ENCODE measurements at places on chromosomes 12 and 14. TPM values are rescaled to one million over a fixed set of nuclear protein-coding genes. Genes with fewer than 3 reads are reported as not detected.
A peak's percentile ranks its signal among the peaks of the same experiment; 100 is the strongest.

DNA sequence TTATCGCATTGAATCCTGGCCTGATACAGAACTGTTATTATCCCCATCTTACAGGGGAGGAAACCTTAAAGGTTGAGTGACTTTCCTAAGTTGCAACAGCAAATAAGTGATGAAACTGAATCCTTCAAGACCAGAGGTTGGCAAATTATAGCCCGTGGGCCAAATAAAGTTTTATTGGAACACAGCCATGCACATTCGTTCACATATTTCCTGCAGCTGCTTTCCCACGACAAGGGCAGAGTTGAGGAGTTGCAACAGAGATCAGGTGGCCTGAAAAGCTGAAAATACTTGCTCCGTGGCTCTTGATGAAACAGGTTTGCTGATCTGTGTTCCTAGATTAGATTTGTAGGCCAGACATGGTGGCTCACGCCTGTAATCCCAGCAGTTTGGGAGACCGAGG, 126.7 kb downstream of the PHETA1 start:
- no peak overlapping the region for H3K27ac ChIP-seq
- DNase-seq, result no peak
- H3K4me1 ChIP-seq, result no peaks in the 10 kb centered on the region
- H3K4me3 ChIP-seq, result no peak overlapping the region
- H3K27me3 ChIP-seq, result peaks cover 3% of the 10 kb centered on the region
- no peaks in the 10 kb centered on the region for H3K36me3 ChIP-seq

GRCh38 chr12:42216737-42217136, 21.3 kb downstream of the YAF2 start:
- no peaks in the 10 kb centered on the region for H3K27me3 ChIP-seq
- peaks cover 7% of the 10 kb centered on the region for H3K36me3 ChIP-seq
- H3K4me1 ChIP-seq, result peaks cover 3% of the 10 kb centered on the region
- no peak overlapping the region for H3K4me3 ChIP-seq
- DNase-seq, result no peak
- H3K27ac ChIP-seq, result no peak overlapping the region

DNA sequence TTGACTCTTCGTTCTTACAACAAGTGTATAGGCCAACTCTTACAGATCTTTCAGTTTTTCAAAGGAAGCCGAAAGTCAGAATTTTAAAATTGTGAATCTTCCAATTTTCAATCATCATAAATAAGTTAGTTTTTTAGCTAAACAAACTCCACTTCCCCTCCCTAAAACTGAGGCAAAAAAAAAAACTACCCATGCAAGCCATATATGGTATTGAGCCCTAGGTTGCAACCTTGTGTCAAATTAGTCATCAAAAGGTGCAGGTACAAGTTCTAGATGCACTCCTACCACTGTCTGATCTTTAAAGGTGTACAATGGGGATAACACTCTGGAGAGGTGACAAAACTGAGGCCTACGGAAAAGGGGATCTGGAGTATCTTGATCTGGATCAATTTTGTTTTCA, 97.9 kb downstream of the PAWR start:
- no peak overlapping the region for H3K27ac ChIP-seq
- no peaks in the 10 kb centered on the region for H3K4me1 ChIP-seq
- no peak overlapping the region for H3K4me3 ChIP-seq
- no peaks in the 10 kb centered on the region for H3K27me3 ChIP-seq
- DNase-seq, result no peak

GRCh38 chr12:75759842-75760572, 248.6 kb upstream of the KRR1 start:
- no peak overlapping the region for H3K4me3 ChIP-seq
- H3K36me3 ChIP-seq, result no peaks in the 10 kb centered on the region
- H3K27me3 ChIP-seq, result peaks cover 1% of the 10 kb centered on the region
- peaks cover 5% of the 10 kb centered on the region for H3K4me1 ChIP-seq
- DNase-seq, result no peak

GRCh38 chr14:105311838-105312237, 2.7 kb upstream of the PACS2 start:
- peaks cover 23% of the 10 kb centered on the region for H3K4me1 ChIP-seq
- H3K27me3 ChIP-seq, result no peaks in the 10 kb centered on the region
- H3K36me3 ChIP-seq, result no peaks in the 10 kb centered on the region
- no peak for DNase-seq
- H3K27ac ChIP-seq, result no peak overlapping the region

DNA sequence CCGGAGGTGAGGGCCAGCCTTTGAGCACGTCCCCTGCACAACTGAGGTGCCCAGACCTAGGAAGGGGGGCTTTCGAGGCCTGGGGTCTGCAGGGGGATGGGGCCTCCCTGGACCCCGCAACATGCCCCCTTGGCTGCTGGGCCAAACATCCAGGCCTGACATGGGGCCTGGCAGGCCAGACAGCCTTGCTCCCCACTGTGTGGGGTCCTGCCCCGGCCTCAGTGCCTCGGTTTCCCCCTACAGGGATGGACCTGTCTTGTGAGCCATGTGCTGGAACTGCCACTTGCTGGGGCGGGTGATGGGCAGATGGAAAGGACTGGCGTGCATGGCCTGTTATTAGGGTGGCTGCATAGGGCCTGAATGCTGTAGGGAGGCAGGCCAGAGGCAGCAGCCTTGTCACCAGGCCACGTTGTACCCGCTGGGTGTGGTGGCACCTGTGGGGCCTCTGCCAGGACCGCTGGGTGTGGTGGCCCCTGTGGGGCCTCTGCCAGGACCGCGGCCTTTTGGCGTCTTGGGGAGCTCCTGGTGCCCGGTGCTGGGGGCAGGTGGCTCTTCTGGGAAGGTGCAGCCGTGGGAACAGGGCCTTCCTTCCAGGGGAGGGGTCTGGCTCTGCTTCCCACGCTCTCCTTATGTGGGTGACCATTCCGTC, 20.4 kb downstream of the ASPG start:
- no peaks in the 10 kb centered on the region for H3K36me3 ChIP-seq
- H3K4me1 ChIP-seq, result no peaks in the 10 kb centered on the region
- H3K4me3 ChIP-seq, result no peak overlapping the region
- no peak for DNase-seq

TSFM gene
- 31.5 TPM for total RNA-seq

DNA sequence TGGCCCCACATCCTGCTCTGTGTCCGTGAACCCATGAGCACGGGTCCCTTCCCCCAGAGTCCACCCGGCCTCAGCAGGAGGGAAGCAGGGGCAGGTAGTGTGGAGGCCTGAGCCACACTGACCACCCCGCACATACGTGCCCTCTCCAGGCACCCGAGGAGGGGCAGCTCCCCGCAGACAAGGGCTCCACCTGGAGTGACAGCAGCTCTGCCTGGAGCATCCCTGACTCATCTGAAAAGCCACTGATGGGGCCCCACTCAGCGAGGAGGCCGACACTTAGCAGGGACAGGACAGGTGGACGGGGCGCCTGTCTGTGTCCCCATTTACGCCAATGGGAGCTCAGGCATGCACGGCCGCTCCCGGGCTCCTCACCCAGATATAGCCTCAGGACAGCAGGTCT, 237.6 kb upstream of the SFSWAP start:
- peaks cover 2% of the 10 kb centered on the region for H3K4me1 ChIP-seq
- H3K36me3 ChIP-seq, result no peaks in the 10 kb centered on the region
- H3K27me3 ChIP-seq, result no peaks in the 10 kb centered on the region
- no peak overlapping the region for H3K27ac ChIP-seq
- DNase-seq, result no peak
- no peak overlapping the region for H3K4me3 ChIP-seq

TRHDE gene
- total RNA-seq, result not detected

TM7SF3 gene
- total RNA-seq, result 35.7 TPM

GRCh38 chr12:19507823-19508222, 68.5 kb downstream of the AEBP2 start:
- H3K36me3 ChIP-seq, result peaks cover 45% of the 10 kb centered on the region
- no peaks in the 10 kb centered on the region for H3K27me3 ChIP-seq
- no peak overlapping the region for H3K4me3 ChIP-seq
- H3K4me1 ChIP-seq, result peaks cover 7% of the 10 kb centered on the region
- H3K27ac ChIP-seq, result no peak overlapping the region

- H3K27me3 ChIP-seq, result no peaks in the 10 kb centered on the region
- no peak overlapping the region for H3K4me3 ChIP-seq
- no peak for DNase-seq
- no peaks in the 10 kb centered on the region for H3K36me3 ChIP-seq
These were observed 307.1 kb downstream of the RPL10L start for GRCh38 chr14:46344327-46344937.

- no peak for DNase-seq
- no peaks in the 10 kb centered on the region for H3K36me3 ChIP-seq
- no peak overlapping the region for H3K27ac ChIP-seq
These were observed 403.8 kb downstream of the DAD1 start for GRCh38 chr14:22185191-22185590.

DNA sequence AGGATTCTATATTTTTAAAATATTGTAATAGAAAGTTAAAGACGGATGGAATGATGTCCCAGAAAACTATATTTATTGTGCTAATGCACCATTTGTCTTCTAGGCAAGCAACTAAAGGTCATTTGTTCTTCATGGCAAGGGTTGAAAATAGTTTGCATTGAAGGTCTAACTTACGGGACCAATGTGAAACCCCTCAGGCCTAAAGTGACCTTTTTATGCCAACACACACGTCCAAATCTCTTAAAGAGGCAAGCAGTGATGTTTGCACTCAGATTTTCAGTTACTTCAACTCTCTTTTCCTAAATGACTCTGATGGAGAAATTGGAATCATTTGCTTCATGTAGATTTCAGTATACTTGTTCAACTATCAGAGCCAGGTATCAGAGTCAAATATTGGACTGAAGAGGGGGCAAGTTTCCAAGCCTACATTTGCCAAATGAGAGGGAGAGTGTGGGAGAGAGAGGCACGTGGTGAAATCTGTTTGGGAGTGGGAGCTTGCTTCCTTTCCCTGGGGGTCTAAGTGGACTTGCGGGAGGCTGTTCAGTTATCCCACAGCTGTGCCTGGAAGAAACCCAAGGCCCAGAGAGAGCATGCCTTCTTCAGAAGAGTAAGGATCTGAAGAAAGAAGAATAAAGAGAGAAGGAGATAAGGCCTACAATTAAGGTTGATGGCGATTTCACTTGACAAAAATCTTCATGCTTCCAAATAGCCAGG, 459.8 kb downstream of the BCAT1 start:
- no peak overlapping the region for H3K27ac ChIP-seq
- DNase-seq, result no peak
- no peaks in the 10 kb centered on the region for H3K36me3 ChIP-seq
- H3K4me3 ChIP-seq, result no peak overlapping the region
- no peaks in the 10 kb centered on the region for H3K4me1 ChIP-seq
- no peaks in the 10 kb centered on the region for H3K27me3 ChIP-seq

DNA sequence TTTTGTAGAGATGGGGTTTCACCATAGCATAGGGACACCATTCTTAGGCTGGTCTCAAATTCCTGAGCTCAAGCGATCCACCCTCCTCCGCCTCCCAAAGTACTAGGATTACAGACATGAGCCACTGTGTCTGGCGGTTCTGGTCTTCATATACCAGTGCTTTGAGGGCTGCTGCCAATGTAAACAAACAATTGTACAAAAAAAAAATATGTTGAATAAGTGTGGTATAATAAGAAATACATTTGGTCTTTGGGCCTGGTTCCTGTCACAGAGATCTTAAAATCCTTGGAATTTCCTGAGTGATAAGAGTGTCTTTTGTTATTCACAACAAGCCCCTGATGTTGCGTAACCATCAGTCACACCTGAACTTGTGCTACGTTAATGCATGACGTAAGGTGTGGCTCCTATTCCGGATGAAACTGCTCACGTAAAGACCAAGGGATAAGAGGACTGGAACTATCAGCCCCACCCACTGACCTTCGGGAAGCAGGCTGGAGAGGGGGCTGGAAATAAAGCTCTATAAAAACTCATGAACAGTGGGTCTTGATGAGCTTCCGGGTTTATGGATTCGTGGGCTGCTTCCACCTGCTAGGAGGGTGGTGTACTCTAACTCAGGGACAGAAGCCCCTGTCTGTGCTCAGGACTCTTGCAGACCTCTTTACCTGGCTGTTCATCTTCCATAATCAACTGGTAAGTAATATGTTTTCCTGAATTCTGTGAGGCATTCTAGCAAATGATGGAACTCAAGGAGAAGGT, 16.5 kb upstream of the RIMKLB start:
- H3K4me3 ChIP-seq, result no peak overlapping the region
- no peak for DNase-seq
- H3K27me3 ChIP-seq, result peaks cover 18% of the 10 kb centered on the region
- H3K27ac ChIP-seq, result no peak overlapping the region
- no peaks in the 10 kb centered on the region for H3K36me3 ChIP-seq

DNA sequence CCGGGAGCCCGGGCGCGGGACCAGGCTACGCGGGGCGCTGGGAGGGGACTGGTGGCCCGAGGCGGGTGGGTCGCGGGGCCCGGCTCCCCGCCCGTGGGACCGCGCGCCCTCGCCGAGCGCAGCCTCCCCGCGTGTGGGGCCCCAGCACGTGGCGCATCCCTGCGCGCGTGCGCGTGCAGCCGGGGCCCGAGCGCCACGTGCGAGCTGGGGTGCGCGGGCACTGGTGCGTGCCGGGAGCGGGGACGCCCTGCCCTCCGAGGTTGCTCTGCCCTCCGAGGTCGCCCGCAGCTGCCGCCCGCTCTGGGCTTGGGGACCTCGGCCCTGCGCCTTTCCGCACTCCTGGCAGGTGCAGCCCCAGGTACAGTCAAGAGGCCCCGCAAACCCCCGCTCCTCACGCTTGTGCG, 365 bp upstream of the CCDC88C start:
- peak; percentile 73 for DNase-seq
- peak overlapping the region; percentile 63 for H3K27ac ChIP-seq
- peaks cover 8% of the 10 kb centered on the region for H3K27me3 ChIP-seq
- peaks cover 40% of the 10 kb centered on the region for H3K36me3 ChIP-seq
- peaks cover 34% of the 10 kb centered on the region for H3K4me1 ChIP-seq

GRCh38 chr14:97777622-97778355, 980.6 kb downstream of the VRK1 start:
- H3K36me3 ChIP-seq, result no peaks in the 10 kb centered on the region
- H3K27me3 ChIP-seq, result no peaks in the 10 kb centered on the region
- peaks cover 5% of the 10 kb centered on the region for H3K4me1 ChIP-seq
- no peak overlapping the region for H3K4me3 ChIP-seq
- no peak for DNase-seq

GRCh38 chr14:85688006-85688405, 158.1 kb downstream of the FLRT2 start:
- H3K27me3 ChIP-seq, result no peaks in the 10 kb centered on the region
- DNase-seq, result no peak
- H3K4me3 ChIP-seq, result no peak overlapping the region
- H3K36me3 ChIP-seq, result no peaks in the 10 kb centered on the region
- H3K4me1 ChIP-seq, result no peaks in the 10 kb centered on the region
- H3K27ac ChIP-seq, result no peak overlapping the region

ANKRD33 gene
- not detected for total RNA-seq

DNA sequence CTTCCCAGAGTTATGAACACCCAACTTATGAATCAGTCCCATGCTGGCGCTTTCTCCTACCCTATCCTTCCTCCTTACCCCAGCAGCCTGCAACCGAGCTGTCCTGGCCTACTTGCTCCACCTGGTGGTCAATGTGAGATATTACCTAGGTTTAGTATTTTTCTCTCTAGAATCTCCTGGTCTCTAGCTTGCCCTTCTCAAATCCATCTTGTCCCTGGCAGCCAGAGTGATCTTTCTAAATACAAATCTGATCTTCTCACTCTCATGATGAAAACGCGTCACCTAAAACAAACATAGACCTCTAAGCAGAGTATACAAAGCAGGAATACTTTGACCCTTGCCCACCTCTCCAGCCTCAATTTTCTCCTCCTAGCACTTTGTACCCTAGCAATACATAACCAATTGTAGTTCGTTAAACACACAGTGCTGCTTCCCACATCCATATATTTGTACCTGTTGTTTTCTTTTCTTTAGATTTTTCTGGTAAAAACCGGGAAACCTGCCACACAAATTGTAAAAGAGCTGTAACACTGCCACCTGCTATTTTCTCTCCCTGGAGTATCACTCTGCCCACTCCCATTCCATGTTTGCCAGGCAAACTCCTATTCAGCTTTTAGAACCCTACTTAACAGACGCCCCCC, 20.0 kb upstream of the TCP11L2 start:
- no peak overlapping the region for H3K27ac ChIP-seq
- H3K36me3 ChIP-seq, result peaks cover 3% of the 10 kb centered on the region
- H3K4me1 ChIP-seq, result peaks cover 13% of the 10 kb centered on the region
- DNase-seq, result peak; percentile 56

ADAMTS20 gene
- total RNA-seq, result not detected

Data from activated CD4-positive, alpha-beta memory T cell treated with anti-CD3 and anti-CD28 coated beads, Interleukin-2, amount 10 ng/mL, durations not matched to agents 7 days and 5 days (primary cell).